Hepatocyte (in vitro differentiated cells): ENCODE measurements at places on chromosomes 7 and 10. TPM values are rescaled to one million over a fixed set of nuclear protein-coding genes. Genes with fewer than 3 reads are reported as not detected.

The ZCWPW1 gene
- total RNA-seq: 1.8 and 2.2 TPM in 2 replicates

The ASZ1 gene
- not detected in 2 replicates for total RNA-seq

GRCh38 chr10:11874568-11875493 lies 51.7 kb downstream of the PROSER2 start:
- peaks cover 41% of the 10 kb centered on the region for H3K4me1 ChIP-seq
- H3K36me3 ChIP-seq: no peaks in the 10 kb centered on the region
- DNase-seq: peak; percentile 88
- H3K4me3 ChIP-seq: no peak overlapping the region
- H3K27me3 ChIP-seq: no peaks in the 10 kb centered on the region
- H3K27ac ChIP-seq: peak overlapping the region; percentile 95

DNA sequence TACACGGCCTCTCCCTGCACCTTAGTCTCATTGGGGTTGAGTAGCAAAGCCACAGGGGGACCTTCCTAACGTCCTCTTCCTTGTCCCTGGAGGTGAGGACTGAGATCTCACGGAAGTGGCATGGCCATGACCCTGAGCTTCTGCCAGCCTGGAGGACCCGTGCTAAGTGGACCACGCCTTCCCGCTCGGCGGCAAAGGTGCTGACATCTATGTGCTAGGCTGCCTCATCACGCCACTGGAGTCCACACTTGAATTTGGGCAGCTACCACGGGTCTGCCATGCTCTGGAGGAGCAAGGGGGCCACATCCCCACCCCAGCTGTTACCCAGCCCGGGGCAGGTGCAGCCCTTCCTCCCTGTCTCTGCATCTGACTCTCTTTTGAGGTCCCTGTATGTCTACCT lies 15.3 kb downstream of the GHRHR start:
- no peak overlapping the region for H3K4me3 ChIP-seq
- no peak overlapping the region for H3K27ac ChIP-seq
- H3K36me3 ChIP-seq: no peaks in the 10 kb centered on the region
- no peak for DNase-seq

DNA sequence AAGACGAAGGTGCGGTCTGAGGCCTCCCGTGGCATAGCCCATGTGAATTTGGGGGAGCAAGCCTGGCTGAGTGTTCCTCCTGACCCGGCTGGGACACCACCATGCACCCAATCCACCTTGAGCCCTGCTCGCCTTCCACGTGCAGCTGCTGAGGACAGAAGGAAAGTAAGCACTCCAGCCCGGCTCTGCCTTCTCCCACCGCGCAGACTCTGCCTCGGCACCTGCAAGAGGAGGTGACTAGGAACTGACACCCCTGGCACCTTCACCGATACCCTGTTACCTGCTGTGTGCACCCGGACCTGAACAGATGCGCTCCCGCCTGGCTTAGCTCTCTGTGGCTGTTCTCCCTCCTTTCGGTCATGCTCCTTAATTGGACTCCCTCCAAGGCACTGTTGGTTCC lies 57.0 kb upstream of the OPN4 start:
- H3K4me1 ChIP-seq: no peaks in the 10 kb centered on the region
- no peak overlapping the region for H3K4me3 ChIP-seq
- H3K27me3 ChIP-seq: no peaks in the 10 kb centered on the region
- H3K36me3 ChIP-seq: no peaks in the 10 kb centered on the region
- no peak overlapping the region for H3K27ac ChIP-seq

DNA sequence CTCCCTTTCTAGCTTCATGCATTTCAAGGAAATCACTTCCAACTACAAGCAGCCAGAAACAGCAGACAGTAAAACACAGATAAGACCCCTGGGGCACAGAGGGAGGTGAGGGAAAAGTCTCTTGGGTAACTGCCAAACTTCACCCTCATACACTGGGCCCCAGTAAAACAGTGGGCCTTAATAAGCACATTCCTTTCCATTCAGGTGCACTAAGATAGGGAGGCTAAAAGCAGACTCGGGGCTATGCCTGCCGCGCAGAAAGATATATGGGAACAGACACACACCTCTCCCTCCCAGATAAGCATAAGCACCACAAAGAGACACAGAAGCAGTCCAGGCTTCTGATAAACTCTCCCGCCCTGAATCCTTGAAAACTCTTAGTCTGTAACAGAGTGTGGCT lies 117.0 kb downstream of the TYW1B start:
- peak overlapping the region; percentile 42 for H3K27ac ChIP-seq
- peak; percentile 32 for DNase-seq
- H3K36me3 ChIP-seq: no peaks in the 10 kb centered on the region

- no peak overlapping the region for H3K27ac ChIP-seq
- no peaks in the 10 kb centered on the region for H3K36me3 ChIP-seq
- H3K4me3 ChIP-seq: no peak overlapping the region
- no peaks in the 10 kb centered on the region for H3K27me3 ChIP-seq
Measured at GRCh38 chr7:137880432-137880831, 33.7 kb upstream of the DGKI start.

- H3K36me3 ChIP-seq: no peaks in the 10 kb centered on the region
- DNase-seq: peak; percentile 17
- no peak overlapping the region for H3K4me3 ChIP-seq
Measured at GRCh38 chr7:66237906-66238772, 33.0 kb downstream of the TPST1 start.

- no peaks in the 10 kb centered on the region for H3K36me3 ChIP-seq
- H3K4me3 ChIP-seq: no peak overlapping the region
- H3K4me1 ChIP-seq: peaks cover 4% of the 10 kb centered on the region
- H3K27ac ChIP-seq: no peak overlapping the region
- no peak for DNase-seq
Measured at GRCh38 chr7:155782466-155782865, 29.8 kb downstream of the SHH start.

DNA sequence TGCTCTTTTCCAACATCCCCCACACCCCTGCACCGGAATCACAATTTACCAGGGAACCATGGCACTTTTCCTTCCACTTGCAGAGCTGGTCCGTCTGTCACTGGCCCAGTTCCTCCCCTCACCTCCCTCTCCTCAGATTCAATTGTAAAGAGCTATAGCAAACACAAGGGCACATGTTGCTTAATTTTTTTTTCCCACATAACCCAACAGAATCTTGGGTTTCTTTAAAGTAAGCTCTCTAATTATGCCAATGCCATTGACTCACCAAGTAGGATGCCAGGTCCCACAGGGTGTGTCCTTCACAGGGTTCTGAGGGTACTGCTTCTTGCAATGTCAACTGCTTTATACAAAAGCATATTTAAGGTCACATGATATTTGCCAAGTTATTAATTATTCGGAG lies 262.2 kb downstream of the AUTS2 start:
- H3K36me3 ChIP-seq: no peaks in the 10 kb centered on the region
- no peaks in the 10 kb centered on the region for H3K27me3 ChIP-seq
- H3K4me3 ChIP-seq: no peak overlapping the region
- no peaks in the 10 kb centered on the region for H3K4me1 ChIP-seq

GRCh38 chr10:11832042-11832441 lies 8.9 kb downstream of the PROSER2 start:
- peaks cover 30% of the 10 kb centered on the region for H3K4me1 ChIP-seq
- H3K4me3 ChIP-seq: peak overlapping the region; percentile 8
- DNase-seq: no peak
- no peaks in the 10 kb centered on the region for H3K36me3 ChIP-seq
